ENCODE measurements at places on chromosomes 6 and 20.

GRCh38 chr6:169487579-169488436, 214.0 kb downstream of the WDR27 start:
- no peak for DNase-seq

DNA sequence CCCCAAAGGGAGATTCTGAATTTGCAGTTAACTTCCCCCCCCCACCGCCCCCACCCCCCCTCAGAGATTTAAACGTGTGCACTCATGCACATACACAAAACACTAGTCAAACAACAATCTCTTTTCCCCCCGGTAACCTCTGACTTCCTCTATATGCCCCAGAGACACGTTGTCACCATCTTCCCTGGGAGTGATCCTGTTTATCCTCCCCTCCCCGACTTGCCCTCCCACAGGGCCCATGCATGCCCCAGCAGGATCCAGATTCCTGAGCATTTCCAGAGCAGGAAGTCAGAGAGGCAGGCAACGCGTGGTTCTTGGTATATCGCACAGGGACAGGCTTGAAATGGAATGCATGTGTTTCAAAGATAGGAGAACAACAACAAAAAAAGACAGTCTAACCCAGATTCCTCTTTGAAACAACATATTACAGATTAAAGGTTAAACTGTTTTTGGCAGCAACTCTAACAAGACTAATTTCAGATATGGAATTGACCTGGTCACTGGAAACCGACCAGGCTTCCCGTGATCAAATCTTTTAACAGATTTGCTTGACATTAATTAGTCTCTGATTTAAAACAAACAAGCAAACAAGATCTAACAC, 1.3 kb downstream of the BLCAP start:
- no peak for DNase-seq

DNA sequence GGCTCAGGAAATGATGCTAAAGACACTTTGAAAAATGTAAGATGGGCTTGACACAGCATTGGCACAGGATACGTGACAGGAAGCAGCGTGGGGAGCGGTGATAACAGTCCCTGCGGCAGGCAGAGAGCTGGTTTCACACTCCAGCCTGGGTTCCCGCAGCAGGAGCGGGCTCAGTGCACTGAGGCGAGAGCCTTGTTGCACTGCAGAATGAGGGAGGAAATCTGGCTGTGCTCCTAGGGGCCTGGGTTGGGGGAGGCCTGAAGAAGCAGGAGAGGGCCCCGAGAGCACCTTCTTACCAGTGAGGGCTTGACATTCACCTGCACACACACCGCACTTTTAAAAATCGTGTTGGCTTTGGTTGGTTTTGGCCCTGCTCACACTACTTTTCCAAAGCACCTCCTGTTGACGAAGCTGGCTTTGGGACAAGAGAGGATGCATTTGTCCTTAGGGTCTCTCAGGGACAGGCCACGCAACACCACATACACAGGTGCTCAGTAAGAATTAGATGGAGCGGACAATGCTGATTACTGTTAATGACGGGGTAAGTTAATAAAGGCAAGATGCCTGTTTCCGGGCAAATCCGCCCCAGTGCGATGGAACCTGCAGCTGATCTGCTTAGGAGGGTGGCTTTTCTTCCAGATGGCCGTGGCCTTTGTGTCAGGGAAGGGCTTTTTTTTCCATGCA, 49.4 kb upstream of the ARMC2 start:
- DNase-seq, result no peak

GRCh38 chr20:4601630-4602296, 119.9 kb upstream of the PRND start:
- no peak for DNase-seq

DNA sequence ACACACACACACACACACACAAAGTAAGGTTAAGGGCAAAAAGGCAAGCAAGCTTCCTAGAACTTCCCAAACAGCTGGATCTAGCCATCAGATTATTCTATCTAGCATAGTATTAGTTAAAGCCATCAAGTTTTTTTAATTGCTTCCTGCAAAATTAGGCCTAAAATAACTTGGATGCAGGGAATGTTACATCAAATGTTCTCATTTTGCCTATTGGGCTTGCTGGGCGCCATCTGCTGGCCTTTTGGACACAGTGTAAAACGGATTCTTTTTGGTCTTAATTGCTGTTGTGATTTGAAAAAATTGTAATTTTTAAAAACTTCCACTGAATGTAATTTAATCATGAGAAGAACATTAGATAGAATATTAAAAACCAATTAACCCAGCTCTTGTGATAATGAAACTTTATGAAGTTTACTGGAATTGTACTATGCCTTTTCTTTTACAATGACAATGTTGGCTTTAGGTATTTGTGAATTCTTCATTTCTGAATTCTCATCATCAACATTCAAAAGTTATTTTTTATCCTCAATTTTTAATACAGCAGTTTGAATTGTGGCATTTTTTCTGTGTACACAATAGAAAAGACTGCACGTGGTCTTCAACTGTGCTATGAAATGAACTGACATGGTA, 6.8 kb downstream of the MKKS start:
- no peak for DNase-seq

DNA sequence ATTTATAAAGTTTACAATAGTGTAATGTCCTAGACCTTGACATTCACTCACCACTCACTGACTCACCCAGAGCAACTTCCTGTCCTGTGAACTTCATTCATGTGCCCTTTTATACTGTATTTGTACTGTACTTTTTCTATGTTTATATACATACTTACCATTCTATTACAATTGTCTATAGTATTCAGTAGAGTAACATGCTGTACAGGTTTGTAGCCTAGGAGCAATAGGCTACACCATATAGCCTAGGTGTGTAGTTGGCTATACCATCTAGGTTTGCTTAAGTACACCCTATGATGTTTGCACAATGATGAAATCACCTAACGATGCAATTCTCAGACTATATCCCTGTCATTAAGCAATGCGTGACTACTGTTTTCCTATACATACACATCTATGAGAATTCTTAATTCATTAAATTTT, 17.5 kb downstream of the EDEM2 start:
- no peak for DNase-seq

DNA sequence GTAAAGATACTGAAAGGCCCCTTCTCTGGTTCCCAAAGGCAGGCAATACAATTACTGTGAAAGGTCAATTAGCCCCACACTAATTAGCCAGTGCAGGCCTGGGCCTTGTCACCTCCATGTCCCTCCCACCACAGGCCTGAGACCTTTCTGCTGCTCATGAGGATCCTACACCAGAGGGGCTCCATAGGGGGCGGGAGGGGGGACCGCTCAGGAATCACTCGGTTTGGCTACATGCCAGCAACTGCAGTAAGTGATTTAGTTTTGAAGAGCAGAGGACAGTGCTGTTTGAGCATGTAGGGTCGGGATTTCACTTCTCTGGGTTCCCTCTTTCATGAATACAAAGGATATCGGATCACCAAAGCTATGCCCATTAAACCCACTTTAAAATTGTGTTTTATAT, 455.6 kb downstream of the PRKN start:
- no peak for DNase-seq

DNA sequence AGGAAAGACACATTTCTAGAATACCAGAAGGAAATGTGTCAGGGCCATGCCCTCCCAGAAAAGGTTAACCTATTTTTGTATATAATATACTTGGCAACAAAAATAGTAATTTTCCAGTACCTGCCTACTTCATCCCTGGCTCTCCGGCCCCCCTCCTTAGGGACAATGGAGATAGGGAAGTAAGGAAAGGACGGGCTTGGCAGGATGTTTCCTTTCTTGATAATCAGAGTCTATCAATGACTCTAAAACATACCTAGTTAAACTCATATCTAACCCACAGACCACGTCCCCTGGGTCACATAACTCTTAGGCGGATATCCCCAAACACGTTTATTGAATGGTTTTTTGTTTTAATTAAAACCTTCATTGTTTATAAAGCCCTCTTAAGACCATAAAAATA, 11.8 kb downstream of the UQCC2 start:
- no peak for DNase-seq

- DNase-seq, result no peak
These were observed 130.1 kb upstream of the ASCC3 start for GRCh38 chr6:101011186-101011585.

DNA sequence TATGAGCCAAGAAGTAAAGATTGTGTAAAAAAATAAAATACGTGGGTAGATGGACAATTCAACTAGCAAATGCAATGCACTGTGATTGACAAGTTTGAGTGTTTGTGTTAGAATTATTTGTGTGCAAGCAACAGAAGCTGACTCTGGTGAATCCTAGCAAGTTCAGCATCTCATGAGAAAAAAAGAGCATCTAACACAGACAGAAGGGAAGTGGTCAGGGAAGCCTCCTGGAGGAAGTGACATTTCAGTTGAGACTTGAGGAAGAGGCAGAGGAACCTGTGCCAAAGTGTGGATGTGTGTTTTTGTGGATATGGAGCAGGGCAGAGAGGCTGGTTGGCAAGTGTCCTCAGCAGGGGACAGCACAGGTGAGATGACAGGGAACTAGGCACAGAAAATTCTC, 248.7 kb downstream of the ZNF217 start:
- DNase-seq, result no peak

- DNase-seq, result no peak
These were observed 665.6 kb downstream of the DHX35 start for GRCh38 chr20:39627765-39628164.

GRCh38 chr6:27161946-27162603, 85.4 kb upstream of the PRSS16 start:
- DNase-seq, result no peak

DNA sequence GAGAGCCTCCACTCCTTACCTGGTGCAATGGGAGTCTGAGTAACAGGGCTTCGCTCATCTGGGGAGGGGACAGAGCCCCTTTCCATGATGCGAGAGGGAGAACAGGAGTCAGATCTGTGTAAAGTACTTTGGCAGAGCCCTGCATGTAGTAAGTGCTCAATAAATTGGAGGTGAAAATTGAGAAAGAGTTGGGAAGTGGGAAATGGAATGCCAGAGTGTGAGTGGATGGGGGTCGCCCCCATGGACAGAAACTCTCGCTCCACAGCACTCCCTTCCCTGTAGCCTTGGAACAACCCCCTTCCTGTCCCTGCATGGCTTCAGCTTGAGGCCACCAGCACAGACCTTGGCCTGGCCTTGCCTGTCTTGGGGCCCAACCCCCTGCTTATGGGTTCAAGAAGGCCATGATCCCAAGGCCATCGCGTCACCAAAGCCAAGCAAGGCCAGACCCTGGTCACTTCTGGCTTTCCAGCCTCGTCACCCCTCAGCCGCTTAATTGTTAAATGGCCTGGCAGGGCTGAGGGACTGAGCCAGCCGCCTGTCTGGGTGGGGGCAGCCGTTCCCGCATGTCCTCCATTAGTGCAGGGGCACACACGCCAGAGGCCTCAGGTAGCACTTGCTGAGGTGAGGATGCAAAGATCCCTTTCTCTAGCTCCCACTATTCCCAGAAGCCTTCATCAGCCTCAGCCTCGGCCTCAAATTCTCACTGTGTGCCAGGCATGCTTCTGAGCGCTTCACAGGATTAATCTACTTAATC, 93.7 kb upstream of the PTPN1 start:
- DNase-seq, result no peak

DNA sequence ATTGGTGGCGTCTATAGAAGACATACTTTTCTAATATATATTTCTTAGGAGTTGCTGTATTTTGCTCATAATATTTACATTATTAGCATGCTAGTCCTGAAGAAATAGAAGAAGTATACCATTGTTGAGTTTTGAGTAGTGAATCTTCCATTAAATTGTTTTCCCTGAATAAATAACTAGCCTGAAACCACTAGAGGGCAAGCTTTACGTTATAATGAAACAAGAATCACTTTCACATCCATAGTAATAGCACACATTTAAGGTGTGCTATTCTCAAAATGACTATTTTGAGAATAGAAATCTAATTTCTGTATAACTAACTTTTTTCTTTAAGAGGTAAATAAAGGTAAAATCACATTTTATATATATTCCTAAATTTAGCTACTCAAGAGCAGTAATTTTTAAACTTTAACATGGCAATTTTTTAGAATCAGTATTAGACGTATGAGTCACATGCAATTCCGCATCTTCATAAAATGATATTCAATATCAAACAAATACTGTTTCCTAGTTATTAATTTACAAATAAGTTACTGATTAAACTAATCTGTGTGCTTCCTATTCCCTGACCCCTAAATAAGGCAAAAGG, 213.2 kb upstream of the MANEA start:
- DNase-seq, result no peak

GRCh38 chr6:155889410-155889809, 433.8 kb upstream of the NOX3 start:
- DNase-seq, result no peak

- DNase-seq, result no peak
These were observed 109.7 kb upstream of the STMND1 start for GRCh38 chr6:16991981-16992629.

DNA sequence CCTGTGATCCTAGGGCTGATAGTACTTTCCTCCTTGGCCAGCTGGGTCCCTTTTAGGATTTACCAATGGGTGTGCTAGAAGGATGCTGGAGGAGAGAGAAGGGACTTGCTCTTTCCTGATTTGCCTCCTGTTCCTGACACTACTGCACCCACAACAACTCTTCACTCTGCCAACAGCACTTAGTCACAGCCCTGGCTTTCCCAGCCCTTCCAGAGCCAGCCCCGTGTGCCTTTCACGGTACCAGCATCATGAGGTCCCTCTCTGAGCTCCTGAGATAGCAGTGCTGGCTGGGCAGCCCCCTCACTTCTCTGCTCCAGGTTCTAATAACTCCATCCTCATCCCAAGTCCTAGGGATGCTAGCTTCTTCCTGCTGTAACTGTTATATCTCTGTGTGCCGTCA, 80.9 kb downstream of the DNAH8 start:
- DNase-seq, result no peak

DNA sequence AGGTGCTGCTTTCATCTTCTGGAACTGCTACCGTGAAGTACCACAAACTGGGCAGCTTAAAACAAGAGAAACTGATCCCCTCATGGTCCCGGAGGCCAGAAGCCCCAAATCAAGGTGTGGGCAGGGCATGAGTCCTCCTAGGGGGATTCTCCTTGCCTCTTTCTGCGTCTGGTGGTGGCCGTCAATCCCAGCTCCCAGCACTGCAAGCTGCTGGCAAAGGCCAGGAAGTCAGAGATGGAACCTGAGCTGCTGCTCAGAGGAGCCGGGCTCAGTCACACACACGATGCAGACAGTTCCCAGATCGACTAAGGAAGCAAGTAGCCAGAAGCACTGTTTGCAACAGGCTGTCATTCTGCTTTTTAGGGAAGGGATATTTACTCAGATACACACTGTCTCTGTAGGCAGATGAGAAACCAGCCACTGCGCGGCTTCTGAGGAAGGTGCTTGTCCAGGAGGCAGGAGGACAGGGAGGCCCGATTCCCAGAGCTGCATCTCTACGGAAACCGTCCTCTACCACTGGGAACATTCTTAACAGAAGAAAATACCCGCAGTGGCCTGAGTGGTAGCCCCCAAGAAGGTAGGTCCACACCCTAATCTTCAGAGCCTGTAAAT, 15.5 kb downstream of the BHLHE23 start:
- no peak for DNase-seq

DNA sequence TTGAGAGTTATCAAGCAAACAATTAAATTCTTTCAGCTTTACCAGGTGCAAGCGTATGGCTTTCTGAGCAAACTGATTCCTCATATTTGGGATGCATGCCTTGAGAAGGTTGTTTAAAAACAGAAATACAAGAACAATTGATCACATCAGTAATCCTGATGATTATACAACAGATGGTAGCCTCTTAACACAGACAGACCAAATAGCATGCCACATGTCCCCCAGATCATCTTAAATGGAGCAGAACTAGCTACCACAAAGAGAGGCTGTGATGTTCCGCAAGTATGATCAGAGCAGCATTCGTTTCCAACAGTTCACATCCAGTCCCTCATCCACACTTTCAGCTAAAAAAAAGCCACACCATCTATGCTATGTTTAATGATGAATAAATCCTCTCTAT, 246.2 kb upstream of the NRSN1 start:
- no peak for DNase-seq
